Stomach (tissue), 19 donors: ENCODE measurements at places on chromosomes 1 and 21. TPM values are rescaled to one million over a fixed set of nuclear protein-coding genes. Genes with fewer than 3 reads are reported as not detected.

GRCh38 chr1:33713058-33713877, 150.6 kb upstream of the HMGB4 start:
- no peak overlapping the region for H3K4me3 ChIP-seq
- no peak overlapping the region for H3K27ac ChIP-seq
- H3K27me3 ChIP-seq: no peaks in the 10 kb centered on the region
- H3K36me3 ChIP-seq: no peaks in the 10 kb centered on the region

- no peak for DNase-seq
- peaks cover 53% of the 10 kb centered on the region for H3K4me1 ChIP-seq
- H3K27ac ChIP-seq: peak overlapping the region; percentile 79
- H3K4me3 ChIP-seq: no peak overlapping the region
- H3K27me3 ChIP-seq: no peaks in the 10 kb centered on the region
Observed at GRCh38 chr1:208184966-208185654, 59.1 kb downstream of the PLXNA2 start.

Gene PAFAH2
- 25.5 TPM for total RNA-seq

Gene TMEM61
- total RNA-seq: 0.55 TPM

Gene PCP4L1
- total RNA-seq: not detected

Gene DNALI1
- 4.1 TPM for total RNA-seq

DNA sequence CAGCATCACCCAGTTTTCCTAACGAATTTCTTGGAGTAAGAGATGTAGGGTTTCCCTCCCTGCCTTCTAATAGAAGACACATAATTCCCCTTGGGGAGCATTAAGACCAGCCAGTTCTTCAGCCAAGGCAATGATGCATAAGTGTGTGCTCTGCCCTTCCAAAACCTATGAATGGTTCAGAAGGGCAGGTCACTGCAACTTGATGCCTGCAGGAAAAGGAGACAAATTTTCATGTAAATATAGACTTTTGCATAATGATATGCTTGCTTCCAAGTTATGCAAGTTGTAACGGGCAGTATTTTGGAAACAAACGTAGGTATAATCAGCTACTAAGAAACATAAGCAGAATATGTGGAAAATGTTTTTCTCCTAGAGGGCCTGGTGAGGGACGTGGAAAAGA, 31.6 kb downstream of the PTGS2 start:
- H3K27ac ChIP-seq: no peak overlapping the region
- no peaks in the 10 kb centered on the region for H3K36me3 ChIP-seq
- no peaks in the 10 kb centered on the region for H3K27me3 ChIP-seq
- H3K4me1 ChIP-seq: no peaks in the 10 kb centered on the region

DNA sequence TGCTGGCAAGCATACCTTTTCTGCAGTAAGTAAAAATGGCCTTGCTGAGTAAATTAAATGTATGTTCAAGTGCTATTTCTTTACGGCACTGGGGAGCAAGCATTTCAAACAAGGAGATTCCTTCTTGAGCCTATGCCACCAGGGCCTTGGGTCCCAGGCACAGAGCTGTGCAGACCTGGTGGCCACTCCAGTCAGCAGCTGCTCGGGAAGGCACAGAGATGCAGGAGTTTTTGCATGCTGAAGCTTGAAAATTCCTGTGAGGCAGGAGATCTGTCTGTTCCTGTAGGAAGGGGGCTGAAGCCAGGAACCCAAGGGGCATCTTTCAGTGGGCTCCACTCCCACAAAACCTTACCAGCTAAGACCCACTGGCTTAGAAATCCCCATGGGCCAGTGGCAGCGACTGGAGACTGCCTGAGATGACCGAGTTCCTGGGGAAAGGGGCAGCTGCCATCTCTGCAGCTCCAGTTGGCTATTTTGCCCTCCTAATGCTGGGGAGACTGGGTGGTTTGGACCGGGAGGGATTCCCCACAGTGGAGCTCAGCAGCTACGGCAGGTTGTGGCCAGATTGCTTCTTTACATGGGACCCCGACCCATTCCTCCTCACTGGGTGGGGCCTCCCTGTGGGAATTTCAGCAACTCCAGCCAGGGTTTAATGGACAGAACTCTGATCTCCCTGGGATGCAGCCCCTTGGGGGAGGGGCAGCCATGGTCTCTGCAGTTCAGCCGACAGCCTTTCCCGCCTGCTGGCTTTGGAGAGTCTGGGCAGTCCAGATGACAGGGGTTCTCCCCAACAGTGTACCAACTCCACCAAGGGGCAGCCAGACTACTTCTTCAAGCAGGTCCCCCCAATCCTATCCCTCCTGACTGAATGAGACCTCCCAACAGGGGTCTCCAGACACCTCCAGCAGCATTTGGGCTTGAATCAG, 8.4 kb upstream of the PGBD2 start:
- H3K36me3 ChIP-seq: no peaks in the 10 kb centered on the region
- no peak overlapping the region for H3K27ac ChIP-seq

Gene KRTAP11-1
- total RNA-seq: not detected

DNA sequence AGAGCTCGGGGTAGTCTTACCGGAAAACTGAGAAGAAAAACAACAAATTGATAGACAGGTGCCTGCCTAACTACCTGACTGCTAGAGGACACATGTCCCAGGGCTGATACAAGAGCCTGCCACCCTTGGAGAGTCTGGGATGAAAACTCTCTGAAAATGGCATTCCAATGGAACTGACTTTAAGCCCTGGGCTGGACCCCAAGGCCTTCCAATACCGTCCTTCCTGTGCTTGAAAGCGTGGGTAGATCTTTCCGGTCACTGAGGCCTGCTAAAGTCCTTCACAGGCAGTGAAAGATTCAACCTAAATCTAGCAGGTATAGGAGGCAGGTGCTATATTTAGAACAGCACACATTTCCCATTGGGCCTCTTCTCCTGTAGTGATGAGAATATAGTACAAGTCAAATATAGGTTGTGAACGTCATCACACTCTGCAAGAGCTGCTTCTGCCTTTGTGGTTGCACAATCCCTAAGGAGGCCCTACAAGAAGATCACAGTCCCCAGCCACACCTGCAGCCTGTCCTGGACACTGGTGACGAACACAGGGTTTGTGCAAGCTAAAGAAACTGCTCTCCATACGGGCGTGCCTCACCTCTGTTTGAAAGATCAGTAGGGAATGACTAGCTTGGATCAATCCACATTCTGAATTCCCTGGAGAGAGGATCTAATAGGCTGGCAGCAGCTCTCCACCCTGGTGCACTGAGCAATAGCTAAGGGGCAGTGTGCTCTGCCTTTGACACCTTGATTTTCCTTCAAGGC, 876 bp upstream of the CHML start:
- H3K4me1 ChIP-seq: peaks cover 4% of the 10 kb centered on the region
- peak overlapping the region; percentile 83 for H3K27ac ChIP-seq
- H3K27me3 ChIP-seq: no peaks in the 10 kb centered on the region
- no peaks in the 10 kb centered on the region for H3K36me3 ChIP-seq

DNA sequence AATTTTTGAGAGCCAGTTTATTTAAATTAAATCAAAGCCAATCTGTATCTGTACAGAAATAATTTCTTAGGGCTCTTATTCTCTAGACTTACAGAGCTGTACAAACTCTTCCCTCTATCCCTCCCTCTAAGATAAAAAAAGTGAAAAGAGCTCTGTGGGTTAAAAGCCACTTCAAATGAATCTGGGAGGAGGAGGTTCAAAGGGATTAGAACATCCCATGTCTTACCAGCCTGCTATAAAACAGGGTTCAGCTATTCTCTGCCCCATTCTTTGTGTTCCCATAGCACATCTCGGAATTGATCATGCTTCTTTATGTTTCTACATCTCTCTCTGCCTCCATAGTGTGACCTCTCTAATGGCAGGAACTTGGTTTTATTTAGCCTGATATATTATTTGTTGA, 19.4 kb downstream of the KIAA0319L start:
- no peaks in the 10 kb centered on the region for H3K36me3 ChIP-seq
- no peak for DNase-seq
- no peak overlapping the region for H3K4me3 ChIP-seq
- H3K27me3 ChIP-seq: no peaks in the 10 kb centered on the region
- peaks cover 31% of the 10 kb centered on the region for H3K4me1 ChIP-seq

Gene RUNX3
- not detected for total RNA-seq

Gene MAP3K7CL
- 3.8 TPM for total RNA-seq

Gene KPRP
- not detected for total RNA-seq

Gene SLAMF9
- total RNA-seq: not detected

- H3K36me3 ChIP-seq: peaks cover 59% of the 10 kb centered on the region
- no peaks in the 10 kb centered on the region for H3K4me1 ChIP-seq
- no peaks in the 10 kb centered on the region for H3K27me3 ChIP-seq
- DNase-seq: no peak
Observed at GRCh38 chr1:46011121-46011695, 121.2 kb downstream of the PIK3R3 start.

Gene ELAPOR1
- total RNA-seq: 185 TPM

DNA sequence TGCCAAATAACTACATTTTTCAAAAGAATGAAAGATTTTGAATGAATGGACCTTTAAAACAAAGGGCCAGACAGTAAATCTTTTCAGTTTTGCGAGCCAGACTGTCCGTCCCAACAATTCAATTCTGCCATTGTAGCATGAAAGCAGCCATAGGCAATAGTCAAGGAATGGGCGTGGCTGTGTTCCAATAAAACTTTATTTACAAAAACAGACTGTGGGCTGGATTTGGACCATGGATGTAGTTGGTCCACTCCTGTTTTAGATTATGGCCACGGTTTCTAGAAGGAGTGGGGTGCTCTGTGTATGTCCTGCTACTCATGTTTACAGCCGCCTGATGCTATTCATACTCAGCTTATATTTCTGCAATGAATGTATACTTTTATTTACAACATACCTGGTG, 474.7 kb downstream of the CAMTA1 start:
- peaks cover 23% of the 10 kb centered on the region for H3K4me1 ChIP-seq
- DNase-seq: no peak
- H3K4me3 ChIP-seq: no peak overlapping the region
- H3K36me3 ChIP-seq: no peaks in the 10 kb centered on the region
- H3K27me3 ChIP-seq: no peaks in the 10 kb centered on the region

DNA sequence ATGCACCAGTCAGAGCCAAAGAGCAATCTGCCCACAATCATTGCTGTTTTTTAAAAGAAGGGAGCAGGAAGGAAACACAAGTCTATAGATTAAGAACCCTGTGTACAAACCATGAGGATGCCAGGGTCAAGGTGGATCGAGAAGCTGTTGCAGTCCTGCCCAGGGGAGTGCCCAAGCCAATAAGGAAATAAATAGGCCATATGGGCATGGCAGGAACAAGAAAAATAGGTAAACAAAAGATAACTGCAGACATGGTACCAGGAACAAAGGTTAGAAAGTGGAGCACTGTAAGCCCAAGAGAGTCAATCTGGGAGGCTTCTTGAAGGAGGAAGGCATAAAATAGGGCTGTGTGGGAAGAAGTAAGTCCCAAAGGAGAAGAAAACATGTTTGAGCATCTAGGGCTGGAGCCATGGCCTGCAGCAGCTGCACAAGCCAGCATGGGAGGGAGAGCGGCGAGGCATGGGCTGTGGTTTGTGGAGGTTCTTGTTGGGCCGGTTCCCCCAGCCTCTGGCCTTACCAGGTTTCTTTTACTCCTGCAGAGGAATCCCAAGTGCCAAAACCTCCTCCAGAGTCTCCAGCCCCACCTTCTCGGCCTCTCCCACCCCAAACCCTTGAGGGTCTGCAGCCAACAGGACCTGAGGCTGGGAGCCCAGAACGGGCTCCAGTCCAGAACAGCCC, 13.6 kb downstream of the INAVA start:
- peak; percentile 64 for DNase-seq
- H3K36me3 ChIP-seq: peaks cover 39% of the 10 kb centered on the region
- H3K27ac ChIP-seq: peak overlapping the region; percentile 78

Gene PTPN7
- total RNA-seq: 5.2 TPM

DNA sequence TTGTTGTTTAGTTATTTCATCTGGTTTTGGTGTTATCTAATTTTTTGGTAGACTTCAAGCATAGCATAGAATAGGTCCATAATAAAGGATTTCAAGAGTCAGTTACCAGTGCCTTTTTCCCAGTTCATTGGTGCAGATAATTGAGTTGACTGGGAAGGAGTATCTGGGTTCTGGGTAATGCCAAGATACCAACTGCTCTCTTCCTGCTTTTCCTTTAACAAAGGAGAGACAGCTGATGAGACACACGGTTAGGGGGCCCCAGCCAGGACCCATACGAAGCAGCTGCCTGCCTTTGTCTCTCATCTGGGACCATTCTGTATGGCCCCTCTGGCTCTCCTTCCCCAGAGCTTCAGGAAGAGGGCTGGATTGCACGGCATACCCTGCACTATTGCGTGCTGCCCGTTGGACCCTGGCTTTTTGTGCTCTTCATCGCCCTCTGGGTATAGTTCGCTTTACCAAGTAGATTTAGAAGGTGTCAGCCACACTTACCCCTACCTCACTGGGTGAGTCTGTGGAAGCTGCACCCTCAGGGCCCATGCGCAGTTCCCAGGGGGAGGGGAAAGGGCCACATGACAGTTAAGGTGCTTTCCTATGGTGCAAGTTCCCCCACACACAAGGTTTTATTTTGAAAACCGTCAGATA, 7.0 kb downstream of the NAV1 start:
- H3K27ac ChIP-seq: no peak overlapping the region
- H3K4me3 ChIP-seq: no peak overlapping the region
- no peaks in the 10 kb centered on the region for H3K36me3 ChIP-seq
- no peak for DNase-seq
- H3K4me1 ChIP-seq: peaks cover 22% of the 10 kb centered on the region

Gene SIM2
- total RNA-seq: 11.2 TPM

Gene FNDC5
- 1.7 TPM for total RNA-seq

Gene ALPL
- total RNA-seq: 12.0 TPM

Gene GFI1
- 34.4 TPM for total RNA-seq

Gene CAPZA1
- total RNA-seq: 257 TPM

Gene TCHHL1
- total RNA-seq: not detected

DNA sequence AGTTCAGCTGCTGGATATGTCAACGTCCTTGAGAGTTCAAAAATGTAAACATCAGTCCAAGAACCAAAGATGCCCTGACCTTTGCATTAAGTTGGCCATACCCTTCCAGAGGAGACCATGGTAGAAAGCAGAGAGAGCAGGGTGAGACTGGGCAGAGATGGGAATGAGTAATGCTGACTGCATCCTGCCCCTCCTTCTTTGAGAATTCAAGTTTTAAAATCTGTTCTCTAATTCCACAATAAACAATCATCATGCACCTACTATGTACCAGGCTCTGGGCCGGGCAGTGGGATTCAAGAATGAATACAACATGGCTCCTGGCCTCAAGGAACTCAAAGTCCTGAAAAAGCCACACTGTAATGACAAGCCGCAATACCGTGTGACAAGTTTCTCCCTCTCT, 3.9 kb upstream of the HAO2 start:
- H3K27ac ChIP-seq: no peak overlapping the region
- no peak overlapping the region for H3K4me3 ChIP-seq
- no peak for DNase-seq
- H3K36me3 ChIP-seq: no peaks in the 10 kb centered on the region
- no peaks in the 10 kb centered on the region for H3K27me3 ChIP-seq

DNA sequence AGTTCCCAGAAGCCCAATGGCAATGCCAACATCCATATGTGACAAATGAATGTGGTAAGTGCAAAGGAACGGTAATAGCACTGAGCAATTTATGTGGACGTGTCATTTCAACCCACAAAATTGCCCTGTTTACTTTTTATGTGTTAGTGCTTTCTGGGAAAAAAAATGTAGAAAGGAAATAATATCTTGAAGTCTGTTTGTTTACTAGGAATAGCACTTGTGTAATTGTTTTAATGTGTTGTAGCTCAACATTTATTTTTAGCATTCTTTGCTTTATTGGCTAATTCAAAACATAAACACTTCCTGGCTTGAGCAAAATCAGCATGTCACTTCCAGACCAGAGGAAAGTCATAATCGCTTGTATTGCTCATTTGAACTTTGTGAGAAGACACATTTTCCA, 224.8 kb upstream of the KCNK2 start:
- no peak overlapping the region for H3K4me3 ChIP-seq
- H3K27me3 ChIP-seq: no peaks in the 10 kb centered on the region
- no peak for DNase-seq
- H3K27ac ChIP-seq: no peak overlapping the region
- no peaks in the 10 kb centered on the region for H3K4me1 ChIP-seq
- H3K36me3 ChIP-seq: no peaks in the 10 kb centered on the region

GRCh38 chr1:156751451-156751756, at the start of gene HDGF:
TSS of gene HDGF (minus strand) at chr1:156751675. CDS start at chr1:156751429, 246 bp downstream.
- H3K27ac ChIP-seq: peak within 1 kb of the TSS; percentile 98
- H3K36me3 ChIP-seq: no peaks in the 10 kb centered on the region
- H3K4me3 ChIP-seq: peak within 1 kb of the TSS; percentile 84
- no peak for DNase-seq
- peaks cover 54% of the 10 kb centered on the region for H3K4me1 ChIP-seq
